Hematopoietic multipotent progenitor cell treated with erythropoietin and hydrocortisone succinate and interleukin-3 and kit ligand, for 6 days (in vitro differentiated cells): ENCODE measurements at places on chromosomes 4 and X.

DNA sequence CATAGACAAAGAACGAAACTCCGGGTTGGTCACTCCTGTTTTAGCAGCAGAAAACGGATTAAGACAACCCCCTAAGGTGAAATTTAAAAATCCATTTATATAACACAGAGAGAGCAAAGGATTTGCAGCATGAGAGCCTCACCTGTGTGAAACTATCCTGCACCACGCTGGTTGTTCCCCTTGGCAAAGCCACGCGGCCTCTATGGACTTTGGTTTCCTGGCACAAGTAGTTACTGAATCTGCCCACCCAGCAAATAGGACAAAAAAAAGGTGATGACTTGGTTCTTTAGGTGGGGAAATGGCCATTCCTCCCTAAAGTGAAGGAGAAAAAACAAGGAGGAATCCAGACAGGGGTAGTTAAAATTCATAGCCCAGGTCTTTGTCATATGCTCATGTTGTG lies 133.1 kb downstream of the PLS3 start:
- no peak for DNase-seq

DNA sequence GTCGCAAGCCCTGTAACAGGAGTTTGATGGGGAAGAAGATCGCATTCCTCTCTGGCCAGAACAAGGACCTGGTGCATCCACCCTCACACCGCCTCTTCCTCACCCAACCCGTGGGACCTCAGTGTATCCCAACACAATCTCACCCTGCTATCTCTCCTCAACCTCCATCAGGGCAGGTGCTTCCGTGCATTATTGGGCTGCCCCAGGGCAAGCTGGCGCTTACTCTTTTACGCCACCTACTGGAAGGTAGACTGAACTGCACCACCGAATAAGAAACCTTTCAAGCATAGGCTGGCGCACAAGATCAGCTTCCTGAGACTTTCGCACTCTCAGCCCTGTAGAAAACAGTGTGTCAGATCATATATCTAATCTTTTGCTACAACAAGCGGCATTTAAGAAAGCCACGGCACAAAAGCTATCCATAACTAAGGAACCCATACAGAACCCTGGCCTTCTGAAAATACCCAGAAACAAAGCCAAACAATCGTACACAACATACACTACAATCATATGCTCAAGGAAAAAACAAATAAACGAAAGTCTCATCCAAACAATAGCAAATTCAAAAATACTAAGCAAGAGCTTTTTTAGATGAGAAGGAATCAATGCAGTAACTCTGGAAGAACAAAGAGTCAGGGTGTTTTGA lies 209.3 kb downstream of the UGT8 start:
- peak; percentile 65 for DNase-seq

DNA sequence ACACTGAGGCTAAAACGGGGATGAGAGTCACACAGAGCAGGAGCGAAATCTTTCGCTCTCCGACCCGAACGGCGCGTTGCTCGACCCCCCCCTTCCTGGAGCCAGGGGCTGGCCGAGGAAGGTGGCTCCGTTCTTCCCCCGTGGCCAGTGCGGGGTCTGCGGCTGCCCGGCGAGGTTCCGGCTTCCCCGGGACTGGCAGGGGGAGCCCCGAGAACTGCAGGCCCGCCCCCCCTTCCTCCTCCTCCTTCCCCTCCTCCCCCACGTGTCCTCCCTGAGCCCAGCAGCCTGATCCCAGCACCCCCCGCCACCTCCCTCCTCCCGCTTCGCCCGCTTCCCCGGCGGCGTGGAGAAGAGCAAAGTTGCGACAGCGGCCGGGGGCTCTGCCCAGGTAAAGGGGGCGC lies 2.4 kb upstream of the BCORL1 start:
- peak; percentile 30 for DNase-seq

GRCh38 chr4:28772066-28772465 lies 1911.4 kb downstream of the STIM2 start:
- no peak for DNase-seq

DNA sequence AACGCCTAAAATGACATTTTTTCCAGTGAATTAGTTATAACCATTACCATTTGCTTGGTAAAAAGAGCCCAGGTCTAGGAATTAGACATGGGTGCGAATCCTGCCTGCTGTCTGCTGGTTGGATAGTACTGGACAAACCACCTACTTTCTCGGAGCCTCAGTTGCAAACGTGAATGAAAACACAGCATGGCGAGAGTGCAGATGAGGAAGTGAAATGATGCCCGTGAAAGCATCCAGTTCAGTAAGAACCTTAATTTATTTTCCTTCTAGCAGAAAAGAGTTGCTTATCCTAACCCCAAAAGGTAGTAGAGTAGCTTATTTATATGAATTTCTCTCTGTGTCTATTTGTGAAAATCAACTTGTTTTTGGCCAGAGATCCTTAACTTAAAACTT lies 171.4 kb upstream of the GALNT7 start:
- DNase-seq, result no peak

GRCh38 chr4:145812919-145813318 lies 125.7 kb downstream of the ZNF827 start:
- no peak for DNase-seq

DNA sequence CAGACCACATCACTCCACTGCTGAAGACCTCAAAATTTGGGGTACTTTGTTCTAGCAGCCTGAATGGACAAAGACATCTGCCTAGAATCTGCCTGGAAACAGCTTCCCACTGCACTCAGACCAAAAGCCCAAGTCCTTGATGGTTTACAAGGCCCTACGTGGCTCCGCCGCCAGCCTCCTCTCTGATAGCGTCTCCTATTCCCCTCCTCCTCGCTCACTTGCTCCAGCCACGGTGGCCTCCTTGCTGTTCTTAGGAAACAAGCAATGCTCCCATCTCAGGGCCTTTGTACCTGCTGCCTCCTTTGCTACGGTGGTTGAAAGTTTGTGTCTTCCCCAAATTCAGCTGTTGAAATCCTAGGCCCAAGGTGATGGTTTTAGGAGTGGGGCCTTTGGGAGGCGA lies 34.7 kb upstream of the SORCS2 start:
- no peak for DNase-seq

- no peak for DNase-seq
Measured at GRCh38 chrX:74835566-74835965, 89.7 kb downstream of the NEXMIF start.

DNA sequence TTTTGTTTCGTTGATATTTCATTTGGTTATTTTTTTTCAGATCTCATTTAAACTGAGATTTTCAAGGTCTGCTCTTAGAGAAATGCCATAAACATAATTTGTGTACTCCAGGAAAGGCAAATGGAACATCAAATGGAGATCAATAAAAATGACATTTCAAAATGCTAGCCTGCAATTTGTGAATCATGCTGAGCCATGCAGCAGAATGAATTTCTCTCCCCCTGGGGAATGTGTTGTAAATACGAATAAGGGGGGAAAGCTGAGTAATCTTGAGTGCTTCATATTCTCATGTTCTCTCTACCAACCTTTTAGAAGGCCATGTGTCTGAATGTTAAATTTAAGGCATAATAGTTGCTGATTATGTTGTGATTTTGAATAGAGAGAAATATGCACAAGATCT lies 7.8 kb downstream of the ZCCHC4 start:
- DNase-seq, result no peak

GRCh38 chr4:1490654-1491327 lies 84.5 kb upstream of the NKX1-1 start:
- no peak for DNase-seq

GRCh38 chr4:150173982-150174398 lies 95.7 kb downstream of the DCLK2 start:
- no peak for DNase-seq

GRCh38 chr4:140082391-140082755 lies 71.6 kb downstream of the MAML3 start:
- no peak for DNase-seq

GRCh38 chrX:124931241-124931640 lies 388.4 kb upstream of the TEX13C start:
- no peak for DNase-seq

GRCh38 chr4:73869130-73870055 lies at the start of gene CXCL1:
Gene CXCL1 (plus strand): TSS chr4:73869393. CDS start chr4:73869471, 78 bp downstream.
- DNase-seq, result peak; percentile 48

DNA sequence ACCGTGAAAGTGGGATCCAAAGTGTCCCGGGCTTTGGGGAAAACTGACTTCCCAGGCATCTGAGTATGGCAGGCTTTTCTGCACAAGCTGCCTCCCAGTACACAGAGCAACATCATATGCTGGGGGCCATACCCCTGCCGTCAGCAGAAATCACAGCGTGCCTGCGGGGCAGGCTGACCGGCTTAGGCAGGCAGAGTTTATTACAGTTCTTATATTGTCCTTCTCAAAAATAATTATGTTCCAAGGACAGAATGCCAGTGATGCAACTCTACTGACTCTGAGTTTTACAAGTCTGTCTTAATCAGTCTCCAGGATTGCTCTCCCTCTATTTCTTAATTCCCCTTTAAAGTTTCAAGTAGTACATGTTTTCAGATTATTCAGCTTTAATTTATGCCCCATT lies 37.0 kb downstream of the IL21 start:
- DNase-seq, result no peak

DNA sequence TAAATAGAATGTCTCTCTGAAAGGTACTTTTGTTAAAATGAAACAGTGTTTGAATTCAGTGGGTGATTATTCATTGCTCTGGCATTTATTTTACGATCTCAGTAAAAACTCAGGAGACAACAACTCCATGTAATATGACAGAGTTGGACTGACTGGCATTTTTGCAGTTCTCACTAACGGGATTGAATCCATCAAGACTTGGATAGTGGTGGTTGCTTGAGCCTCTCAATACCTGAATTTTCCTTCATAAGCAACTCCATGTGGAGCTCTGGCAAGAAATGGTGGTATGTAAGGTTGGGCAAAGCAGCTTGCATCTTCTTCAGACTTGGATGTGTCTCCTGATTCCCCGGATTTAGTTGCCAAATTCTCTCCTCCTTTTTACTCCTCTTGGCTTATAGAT lies 72.7 kb downstream of the FRMPD4 start:
- no peak for DNase-seq

DNA sequence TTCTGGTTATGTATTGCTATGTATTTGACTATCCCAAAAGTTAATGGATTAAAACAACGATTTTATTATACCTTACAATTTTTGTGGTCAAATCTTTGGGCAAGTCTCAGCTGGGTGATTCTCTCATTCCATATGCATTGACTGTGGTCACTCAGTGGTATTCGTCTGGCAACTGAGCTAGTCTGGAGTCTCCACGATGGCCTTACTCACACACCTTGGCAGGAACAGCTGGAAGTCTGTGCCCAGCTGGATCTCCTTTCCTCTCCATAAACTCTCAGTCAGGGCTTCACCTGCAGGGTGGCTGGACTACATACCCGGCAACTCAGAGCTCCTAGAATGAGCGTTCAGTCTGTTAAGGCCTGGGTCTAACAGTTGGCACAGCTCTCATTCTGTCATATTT lies 141.1 kb upstream of the WDFY3 start:
- DNase-seq, result no peak

GRCh38 chr4:123236606-123237005 lies 160.0 kb upstream of the SPRY1 start:
- DNase-seq, result no peak

DNA sequence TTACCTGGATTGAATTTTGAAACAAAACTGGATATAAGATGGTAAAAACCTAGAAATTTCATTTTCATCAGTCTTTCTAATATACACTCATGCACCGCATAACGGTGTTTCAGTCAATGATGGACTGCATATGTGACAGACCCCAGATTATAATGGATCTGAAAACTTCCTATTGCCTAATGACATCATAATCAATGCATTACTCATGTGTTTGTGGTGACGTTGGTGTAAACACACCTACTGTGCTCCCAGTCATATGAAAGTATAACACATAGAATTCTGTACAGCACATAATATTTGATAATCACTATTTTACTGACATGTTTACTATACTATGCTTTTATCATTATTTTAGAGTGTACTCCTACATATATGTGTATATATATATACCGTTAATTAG lies 119.9 kb upstream of the AGA start:
- no peak for DNase-seq

DNA sequence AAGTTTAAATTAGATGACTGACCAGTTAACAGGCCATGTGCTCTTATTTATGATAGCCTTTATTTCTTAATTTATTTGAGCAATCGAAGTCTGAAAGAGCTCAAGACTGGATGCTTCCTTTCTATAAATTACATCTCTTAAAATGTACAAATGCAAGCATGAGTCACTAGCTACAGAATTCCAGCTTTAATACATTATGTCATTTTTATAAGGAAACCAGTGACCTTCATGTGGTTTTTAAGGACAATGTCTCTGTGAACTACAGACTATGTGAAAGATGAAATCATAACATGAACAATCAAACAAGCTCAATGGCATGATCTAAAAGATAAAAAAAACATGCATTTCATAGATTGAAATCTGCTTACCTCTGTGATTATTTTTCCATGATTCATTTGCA lies 15.4 kb downstream of the HTR2C start:
- no peak for DNase-seq

- no peak for DNase-seq
Measured at GRCh38 chr4:174190832-174191500, 92.5 kb downstream of the FBXO8 start.

GRCh38 chr4:152942346-152942745 lies 6.2 kb downstream of the FHDC1 start:
- no peak for DNase-seq

DNA sequence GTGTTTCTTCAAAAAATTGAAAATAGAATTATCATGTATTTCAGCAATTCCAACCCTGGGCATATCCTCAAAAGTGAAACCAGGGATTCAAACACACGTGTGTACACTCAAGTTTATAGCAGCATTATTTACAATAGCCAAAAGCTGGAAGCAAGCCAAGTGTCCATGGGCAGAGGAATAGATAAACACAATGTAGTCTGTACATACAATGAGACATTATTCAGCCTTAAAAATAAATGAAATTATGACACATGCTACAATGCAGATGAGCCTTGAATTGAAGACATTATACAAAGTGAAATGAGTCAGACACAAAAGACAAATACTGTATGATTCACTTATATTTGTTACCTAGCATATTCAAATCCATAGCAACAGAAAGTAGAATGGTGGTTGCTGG lies 853.4 kb downstream of the STIM2 start:
- DNase-seq, result no peak

- DNase-seq, result no peak
Measured at GRCh38 chrX:71665747-71666146, 1.6 kb upstream of the LOC101059915 start.

DNA sequence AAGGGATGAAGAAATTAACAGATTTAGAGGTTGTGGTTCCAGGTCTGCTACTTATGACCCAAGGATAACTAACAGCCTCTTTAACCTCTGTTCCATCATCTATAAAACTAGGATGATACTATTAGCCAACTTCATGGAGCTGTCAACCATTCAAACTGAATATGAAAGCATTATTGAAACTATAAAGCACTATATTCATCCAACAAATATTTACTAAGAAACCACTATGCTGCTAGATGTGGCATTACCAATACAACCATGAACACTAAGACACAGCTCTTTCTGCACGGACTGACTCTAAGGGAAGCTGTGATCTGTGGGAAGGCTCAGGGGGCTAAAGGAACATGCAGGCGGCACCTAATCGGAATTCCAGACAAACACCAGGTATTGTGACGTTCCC lies 66.0 kb downstream of the APBB2 start:
- no peak for DNase-seq

- DNase-seq, result no peak
Measured at GRCh38 chrX:31178064-31178768, 106.4 kb upstream of the FTHL17 start.

GRCh38 chr4:1489639-1489995 lies 83.4 kb upstream of the NKX1-1 start:
- DNase-seq, result no peak
